ENCODE measurements at places on chromosomes 16 and 17.

DNA sequence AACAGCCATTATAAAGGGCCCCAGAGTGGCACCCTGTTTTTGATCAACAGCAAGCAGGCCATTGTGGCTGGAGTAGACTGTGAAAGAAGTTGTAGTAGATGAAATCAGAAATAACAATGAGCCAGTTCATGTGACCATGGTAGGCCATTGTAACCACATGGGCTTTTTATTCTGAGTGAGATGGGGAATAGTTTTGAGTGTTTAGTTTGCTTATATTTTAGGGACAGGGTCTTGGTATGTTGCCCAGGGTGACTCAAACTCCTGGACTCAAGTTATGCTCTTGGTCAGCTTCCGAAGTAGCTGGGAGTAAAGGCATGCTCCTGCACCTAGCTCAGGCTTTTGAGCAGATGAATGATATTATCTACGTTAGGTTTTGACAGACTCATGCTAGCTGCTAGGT lies 12.0 kb downstream of the CBFB start:
- DNase-seq: no peak

- DNase-seq: no peak
Observed at GRCh38 chr17:74690409-74690825, 22.3 kb downstream of the CD300LF start.

DNA sequence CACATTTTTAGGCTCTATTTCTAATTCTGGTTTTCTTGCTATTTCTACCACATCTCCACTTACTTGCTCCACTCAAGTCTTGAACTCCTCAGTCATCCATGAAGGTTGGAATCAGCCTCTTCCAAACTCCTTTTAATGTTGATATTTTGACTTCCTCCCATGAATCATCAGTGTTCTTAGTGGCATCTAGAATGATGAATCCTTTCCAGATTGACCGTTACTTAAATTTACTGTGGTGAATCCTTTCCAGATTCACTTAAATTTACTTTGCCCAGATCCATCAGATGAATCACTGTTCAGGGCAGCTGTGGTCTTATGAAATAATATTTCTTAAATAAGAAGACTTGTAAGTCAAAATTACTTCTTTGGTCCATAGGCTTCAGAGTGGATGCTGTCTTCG lies 32.4 kb downstream of the CLTC start:
- DNase-seq: no peak

GRCh38 chr16:83136924-83137323 lies 510.2 kb downstream of the CDH13 start:
- DNase-seq: no peak

DNA sequence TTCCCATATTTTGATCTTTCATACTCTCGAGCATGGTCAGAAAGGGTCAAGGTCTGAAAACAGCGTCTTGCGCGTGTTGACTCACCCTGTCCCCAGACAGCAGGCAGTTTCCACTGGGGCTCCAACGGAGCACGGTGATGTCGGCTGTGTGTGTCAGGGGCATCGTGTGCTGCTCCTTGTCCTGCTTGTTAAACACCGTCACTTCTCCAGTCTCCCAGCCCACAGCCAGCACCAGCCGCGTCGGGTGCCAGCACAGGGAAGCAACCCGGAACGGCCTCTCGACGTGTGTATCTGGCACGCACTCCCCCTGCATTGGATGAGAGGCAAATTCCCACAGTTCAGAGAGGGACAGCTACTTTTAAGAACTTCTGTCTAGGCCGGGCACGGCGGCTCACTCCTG lies 9.6 kb downstream of the IFT140 start:
- no peak for DNase-seq

- DNase-seq: no peak
Observed at GRCh38 chr16:85892760-85893159, 6.2 kb upstream of the IRF8 start.

DNA sequence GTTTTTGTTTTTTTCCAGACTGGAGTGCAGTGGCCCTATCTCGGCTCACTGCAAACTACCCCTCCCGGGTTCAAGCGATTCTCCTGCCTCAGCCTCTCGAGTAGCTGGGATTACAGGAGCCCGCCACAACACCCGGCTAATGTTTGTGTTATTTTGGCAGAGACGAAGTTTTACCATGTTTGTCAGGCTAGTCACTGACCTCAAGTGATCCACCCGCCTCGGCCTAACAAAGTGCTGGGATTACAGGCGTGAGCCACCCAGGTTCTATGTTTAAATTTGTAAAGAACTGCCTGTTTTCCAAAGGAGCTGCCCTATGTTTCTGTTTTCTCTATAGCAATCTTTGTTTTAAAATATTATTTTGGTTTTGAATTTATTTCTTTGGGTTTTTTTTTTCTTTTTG lies 13.8 kb upstream of the C16orf87 start:
- DNase-seq: no peak

GRCh38 chr16:85227084-85227945 lies 115.0 kb upstream of the CIBAR2 start:
- DNase-seq: no peak

DNA sequence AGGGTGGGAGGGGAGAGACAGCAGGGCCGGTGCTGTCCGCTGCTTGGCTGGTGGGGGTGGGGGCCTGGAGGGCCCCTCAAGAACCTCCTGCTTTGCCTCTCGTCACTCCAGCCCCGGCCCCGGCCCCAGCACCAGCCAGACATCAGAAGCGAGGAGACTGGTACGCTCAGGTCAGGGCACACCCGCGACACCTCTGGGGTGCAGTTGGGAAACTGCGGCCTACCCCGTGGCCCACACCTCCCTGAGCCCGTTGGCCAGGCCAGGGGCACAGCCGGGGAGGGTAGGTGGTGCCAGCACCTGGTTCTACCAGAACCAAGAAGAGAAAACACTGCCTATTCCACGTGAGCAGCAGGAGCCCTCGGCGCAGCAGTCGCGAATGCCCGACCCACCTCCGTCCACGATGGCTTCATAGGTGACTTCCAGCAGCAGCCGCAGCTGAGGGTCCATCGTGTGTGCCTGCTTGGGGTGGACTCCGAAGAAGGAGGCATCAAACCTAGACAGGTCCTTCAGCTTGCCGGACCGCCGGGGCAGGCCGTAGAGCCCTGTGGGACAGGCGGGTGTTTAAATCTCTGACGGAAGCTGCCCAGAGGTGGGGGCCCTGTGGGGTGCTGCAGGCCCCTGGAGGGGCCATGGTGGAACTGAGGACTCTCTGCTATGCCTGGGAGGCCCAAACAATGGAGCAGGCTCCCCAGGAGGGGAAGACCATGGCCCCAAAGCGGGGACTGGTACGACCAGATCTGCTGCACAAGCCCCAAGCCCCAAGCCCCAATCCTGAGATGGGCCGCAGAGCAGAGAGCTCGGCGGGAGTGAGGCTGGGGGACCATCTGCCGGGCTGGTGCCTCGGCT lies 2.9 kb downstream of the FASN start:
- DNase-seq: peak; percentile 4

DNA sequence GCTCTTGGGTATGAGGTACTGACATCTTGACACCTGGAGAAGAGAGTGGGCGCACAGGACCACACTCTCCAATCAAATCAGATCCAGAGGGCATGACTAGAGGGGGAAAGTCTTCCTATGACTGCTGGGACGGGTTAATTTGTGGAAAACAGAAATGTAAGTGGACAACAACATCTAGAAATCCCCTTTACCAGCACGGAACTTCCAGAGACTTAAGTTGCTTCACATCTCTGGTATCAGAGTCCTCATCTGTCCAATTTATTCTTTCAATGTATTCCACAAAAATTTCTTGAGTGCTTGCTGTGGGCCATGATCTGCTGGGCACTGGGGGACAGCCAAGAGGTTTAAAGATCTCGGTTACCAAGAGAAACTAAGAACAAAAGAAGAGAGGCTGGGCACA lies 159.2 kb downstream of the COPRS start:
- DNase-seq: no peak

DNA sequence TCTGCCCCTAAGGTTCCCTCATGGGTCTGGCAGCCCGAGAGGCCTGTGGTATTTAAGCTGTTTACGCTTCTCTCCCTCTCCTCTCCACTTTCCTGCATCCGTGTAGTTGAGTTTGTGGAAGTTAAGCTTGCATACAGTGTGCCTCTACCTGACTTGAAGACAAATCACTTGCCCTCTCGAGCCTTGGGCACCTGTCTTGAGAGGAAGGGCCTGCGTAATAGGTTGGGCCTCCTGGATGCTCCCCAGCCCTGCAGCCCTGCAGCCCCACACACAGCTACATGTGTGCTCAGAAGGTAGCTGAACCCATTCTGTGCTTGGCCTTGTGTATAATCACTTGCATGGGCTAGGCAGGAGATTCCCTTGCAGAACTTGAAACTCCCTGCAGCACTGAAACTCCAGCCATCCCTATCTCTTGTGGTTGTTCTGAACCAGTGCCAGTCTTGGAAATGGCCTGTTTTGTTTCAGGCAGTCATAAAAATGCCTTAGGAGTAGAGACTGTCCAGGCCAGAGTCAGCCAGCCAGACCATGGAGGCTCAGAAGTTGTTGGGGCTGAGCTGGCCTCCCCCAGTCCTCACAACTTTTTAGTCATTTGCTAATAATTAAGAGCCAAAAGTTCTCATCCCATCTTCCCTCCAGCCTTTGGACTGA lies 134.6 kb downstream of the CLEC16A start:
- DNase-seq: no peak

GRCh38 chr17:47810200-47810821 lies 11.3 kb downstream of the OSBPL7 start:
- peak; percentile 32 for DNase-seq

DNA sequence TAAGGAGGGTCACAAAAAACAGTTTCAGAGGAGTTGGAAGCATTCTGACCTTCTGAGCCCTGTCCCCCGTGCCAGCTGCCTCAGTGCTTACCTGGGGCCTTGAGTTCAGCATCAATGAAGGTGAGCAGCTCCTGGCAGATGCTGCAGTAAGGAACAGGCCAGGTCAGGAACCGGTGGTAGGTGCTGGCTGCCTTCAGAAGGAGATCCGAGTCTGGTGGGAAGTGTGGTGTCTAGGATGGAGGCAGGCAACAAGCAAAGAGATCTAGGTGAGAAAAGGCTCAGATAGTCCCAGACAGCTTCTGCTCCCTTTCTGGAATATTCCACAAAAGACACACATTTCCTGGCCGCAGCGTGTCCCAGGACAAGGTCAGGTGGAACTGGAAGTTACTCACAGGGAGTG lies 37.2 kb upstream of the PIK3R6 start:
- no peak for DNase-seq

DNA sequence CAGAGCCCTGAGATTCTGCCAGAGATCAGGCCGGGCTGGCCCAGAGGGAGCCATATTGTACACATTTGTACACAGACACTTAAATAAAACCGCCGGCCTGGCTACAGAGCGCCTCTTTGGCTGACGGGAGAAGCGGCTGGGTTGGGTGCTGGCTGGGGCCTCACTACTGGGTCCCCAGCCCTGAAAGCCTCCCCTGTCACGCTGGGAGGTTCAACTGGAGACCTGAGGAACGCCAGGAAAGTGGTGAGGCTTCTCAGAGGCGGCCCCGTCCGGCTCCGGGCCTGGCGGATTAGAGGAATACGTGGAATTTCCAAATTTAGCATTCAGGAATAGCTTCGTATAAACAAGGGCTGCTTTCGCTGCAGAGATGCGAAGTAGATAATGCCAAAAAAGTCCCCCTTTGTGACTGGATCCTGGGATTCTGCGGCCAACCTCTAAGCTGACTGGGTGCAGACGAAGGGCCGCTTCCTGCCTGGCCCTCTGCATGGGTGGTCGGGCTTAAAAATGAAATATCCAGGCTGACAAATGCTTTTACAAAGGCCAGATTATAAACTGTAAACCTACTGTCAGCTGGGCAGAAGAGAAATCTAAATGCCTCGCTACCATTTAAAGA lies 252.4 kb downstream of the IRF8 start:
- no peak for DNase-seq
